ENCODE measurements at places on chromosomes 12 and 14. TPM values are rescaled to one million over a fixed set of nuclear protein-coding genes. Genes with fewer than 3 reads are reported as not detected.

USP44 gene
- 4.3 TPM for total RNA-seq

NEUROD4 gene
- not detected for total RNA-seq

DNA sequence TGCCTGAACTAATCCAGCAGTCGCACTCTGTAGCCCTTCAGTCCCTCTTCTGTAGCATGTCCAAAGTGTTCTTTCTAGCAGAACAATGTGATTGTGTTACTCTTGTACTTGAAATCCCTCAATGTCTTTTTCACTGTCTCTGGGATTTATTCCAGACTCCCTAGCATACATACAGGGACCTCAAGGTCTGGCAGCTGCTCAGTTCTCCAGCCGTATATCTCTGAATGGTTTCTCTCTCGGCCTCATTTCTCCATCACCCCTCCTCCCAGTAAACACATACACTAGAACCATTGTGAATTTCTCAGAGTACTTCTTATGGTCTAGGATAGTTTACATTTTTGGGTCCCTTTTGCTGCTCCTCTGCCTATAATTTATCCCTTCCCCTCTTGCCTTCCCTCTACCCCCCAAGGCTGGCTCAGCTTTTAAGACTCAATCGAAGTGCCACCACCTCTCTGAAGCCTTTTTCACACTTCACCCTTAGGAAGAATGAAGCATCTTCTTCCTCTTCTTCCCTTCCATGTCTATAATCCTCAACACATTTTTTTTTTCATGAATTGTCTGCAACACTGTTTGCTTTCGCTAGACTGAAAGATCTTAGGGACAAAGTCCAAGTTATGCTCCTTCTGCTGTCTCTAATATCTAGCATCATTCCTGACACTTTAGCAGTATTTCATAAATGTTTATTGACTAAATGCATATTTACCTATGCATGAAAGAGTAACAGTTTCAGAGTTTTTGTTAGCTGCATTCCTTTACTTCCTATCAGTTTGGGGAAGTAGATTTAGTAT is 446.1 kb downstream of the ZFP36L1 start:
- DNase-seq = no peak

DNA sequence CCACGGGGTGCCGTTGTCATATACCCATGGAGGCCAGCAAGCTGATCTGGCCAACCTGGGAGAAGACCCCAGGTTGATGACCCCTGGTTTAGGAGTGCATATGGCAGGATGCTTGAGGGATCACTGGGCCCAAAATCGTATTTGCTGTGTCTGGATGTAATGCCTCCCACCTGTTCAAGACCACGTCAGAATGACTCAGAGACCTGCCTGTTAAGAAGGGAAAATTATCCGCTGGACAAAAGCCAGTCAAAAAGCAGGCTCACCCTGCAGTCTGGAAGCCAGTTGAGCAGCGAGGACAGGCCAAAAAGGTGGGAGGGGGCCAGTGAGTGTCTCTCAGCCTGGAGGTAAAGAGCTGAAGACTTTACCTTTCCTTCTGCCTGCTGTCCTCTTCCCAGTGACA is 449.2 kb downstream of the DPF3 start:
- DNase-seq = no peak

- DNase-seq = no peak
Observed at GRCh38 chr14:54622192-54622958, 55.4 kb downstream of the SAMD4A start.

B3GNT4 gene
- not detected for total RNA-seq

PIK3C2G gene
- 0.19 TPM for total RNA-seq

DNA sequence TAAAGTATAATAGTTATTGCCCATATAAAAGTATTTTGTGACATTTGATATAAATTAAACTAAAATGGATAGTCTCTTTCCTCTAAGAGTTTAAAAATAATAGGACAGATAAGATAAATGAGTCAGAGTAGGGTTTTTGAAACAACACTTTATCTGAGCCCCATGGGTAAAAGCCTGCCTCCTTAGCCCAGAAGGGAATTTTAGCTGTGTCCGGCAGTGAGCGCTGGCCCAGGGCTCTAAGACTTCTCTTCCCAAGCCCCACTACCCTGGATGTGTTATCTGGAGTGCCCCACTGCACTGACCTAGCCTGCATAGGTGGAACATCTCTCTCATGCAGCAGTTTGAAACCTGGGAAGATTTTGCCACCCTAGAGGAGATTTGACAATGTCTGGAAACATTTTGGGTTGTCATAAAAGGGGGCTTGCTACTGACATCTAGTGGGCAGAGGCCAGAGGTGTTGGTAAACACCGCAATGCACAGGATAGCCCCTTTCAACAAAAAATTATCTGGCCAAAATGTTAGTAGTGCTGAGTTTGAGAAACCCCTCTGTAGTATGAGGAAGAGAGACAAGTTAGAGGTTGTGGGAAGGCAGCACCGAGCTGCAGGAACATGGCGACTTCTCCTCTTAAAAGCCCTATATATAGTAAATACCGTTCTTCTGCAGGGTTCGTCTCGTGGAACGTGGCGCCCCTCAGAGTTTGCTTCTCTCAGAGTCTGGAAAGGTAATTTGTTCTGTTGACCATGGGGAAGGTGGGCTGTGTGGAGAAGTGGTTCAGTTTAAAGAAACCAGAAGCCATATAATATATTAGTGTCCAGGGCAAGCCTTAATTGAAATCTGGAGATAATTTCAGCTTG is 29.3 kb upstream of the ATF1 start:
- DNase-seq = no peak

- no peak for DNase-seq
Observed at GRCh38 chr12:2247120-2247519, 194.3 kb downstream of the CACNA1C start.

CLEC4D gene
- not detected for total RNA-seq

GRCh38 chr14:96176275-96176674 is 28.4 kb upstream of the BDKRB2 start:
- no peak for DNase-seq

POTEM gene
- not detected for total RNA-seq

DNA sequence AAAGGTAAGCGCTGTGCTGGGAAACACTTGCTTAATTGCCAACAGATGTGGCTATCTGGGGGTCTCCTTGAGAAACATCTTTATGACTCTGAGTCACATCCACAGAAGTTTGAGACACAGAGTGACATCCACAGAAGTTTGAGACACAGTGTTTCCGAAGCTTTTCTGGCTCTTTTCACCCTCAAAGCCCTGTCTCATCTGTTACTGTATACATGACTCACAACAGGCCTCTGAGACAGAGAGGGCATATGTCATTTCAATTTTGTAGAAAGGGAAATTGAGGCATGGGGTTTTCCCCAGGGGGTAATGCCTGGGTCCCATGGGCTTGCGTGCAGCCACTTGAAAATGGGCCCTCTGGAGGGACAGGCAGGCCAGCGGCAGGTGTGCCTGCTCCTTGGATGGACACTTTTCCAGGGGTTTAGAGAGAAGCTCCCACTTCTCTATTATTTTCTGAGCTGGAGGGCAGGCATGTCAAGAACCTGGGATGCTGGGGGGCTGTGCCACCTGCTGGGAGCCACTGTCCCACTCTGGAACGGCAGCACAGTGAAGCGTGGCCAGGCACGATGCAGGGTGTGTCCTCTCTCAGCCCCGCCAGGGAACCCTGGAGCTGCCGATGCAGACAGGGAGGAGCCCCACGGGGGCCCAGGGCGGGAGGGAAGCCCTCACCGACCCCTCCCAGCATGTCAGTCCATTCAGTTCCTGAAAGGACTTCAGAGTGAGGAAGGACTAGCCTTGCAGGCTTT is 111.3 kb upstream of the FKBP4 start:
- no peak for DNase-seq

TSPAN8 gene
- 2.9 TPM for total RNA-seq

DNA sequence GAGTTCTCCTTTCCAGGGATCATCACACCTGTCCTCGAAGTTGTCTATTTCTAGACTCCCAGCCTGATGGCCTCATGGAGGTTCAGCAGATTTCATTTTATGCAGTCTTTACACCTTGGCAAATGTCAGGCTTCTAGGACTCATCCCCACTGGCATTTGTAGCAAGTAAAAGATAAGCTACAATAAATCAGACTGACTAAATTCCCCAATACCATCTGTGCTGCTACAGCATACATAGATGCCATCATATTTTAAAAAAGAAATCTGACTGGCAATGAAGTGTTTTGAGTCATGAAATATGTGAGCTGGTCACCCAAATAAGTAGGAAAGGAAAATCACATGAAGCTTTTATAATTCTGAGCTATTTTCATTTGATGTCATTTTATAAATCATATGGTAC is 55.3 kb downstream of the KCNC2 start:
- DNase-seq = no peak

CCDC38 gene
- not detected for total RNA-seq

ZDHHC22 gene
- total RNA-seq = not detected

DNA sequence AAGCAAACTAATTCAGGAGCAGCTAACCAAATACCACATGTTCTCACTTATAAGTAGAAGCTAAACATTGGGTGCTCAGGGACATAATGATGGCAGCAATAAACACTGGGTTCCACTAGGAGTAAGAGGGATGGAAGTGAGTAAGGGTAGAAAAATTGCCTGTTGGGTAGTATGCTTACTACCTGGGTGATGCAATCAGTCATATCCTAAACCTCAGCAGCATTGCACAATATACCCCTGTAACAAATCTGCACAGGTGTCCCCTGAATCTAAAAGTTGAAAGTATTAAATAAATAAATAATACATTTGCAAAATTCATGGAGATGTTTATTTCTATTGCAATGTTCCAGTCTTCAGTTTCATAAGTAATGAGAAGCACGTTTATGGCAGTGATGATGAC is 409.8 kb upstream of the FOXG1 start:
- DNase-seq = no peak

INSM2 gene
- total RNA-seq = 0.13 TPM

ITGA7 gene
- total RNA-seq = 172 TPM

GRCh38 chr12:123678981-123679380 is 8.1 kb downstream of the TCTN2 start:
- DNase-seq = no peak

GRCh38 chr14:96408608-96409007 is 16.7 kb downstream of the AK7 start:
- no peak for DNase-seq

CD4 gene
- 21.2 TPM for total RNA-seq

SYCP3 gene
- not detected for total RNA-seq

DNA sequence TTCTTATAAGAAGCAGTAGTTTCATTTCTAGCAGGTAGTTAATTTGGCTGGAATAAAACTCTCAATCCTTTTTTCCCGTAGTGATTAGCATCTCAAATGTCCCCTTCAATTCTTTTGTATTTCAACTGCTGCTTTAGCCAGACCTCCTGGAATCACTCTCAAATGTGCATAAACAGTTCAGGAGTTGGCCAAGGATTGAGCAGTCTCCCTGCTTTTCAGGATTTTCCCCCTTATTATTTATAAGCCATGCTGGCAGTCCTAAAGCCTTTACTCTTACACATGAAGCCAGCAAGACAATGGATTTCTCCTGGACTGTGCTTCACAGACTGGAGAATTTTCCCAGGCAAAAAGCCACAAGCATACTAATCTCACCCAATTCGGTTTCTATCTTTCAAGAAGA is 950.1 kb downstream of the VRK1 start:
- no peak for DNase-seq

GRCh38 chr14:53517270-53517960 is 364.3 kb upstream of the DDHD1 start:
- no peak for DNase-seq

DNA sequence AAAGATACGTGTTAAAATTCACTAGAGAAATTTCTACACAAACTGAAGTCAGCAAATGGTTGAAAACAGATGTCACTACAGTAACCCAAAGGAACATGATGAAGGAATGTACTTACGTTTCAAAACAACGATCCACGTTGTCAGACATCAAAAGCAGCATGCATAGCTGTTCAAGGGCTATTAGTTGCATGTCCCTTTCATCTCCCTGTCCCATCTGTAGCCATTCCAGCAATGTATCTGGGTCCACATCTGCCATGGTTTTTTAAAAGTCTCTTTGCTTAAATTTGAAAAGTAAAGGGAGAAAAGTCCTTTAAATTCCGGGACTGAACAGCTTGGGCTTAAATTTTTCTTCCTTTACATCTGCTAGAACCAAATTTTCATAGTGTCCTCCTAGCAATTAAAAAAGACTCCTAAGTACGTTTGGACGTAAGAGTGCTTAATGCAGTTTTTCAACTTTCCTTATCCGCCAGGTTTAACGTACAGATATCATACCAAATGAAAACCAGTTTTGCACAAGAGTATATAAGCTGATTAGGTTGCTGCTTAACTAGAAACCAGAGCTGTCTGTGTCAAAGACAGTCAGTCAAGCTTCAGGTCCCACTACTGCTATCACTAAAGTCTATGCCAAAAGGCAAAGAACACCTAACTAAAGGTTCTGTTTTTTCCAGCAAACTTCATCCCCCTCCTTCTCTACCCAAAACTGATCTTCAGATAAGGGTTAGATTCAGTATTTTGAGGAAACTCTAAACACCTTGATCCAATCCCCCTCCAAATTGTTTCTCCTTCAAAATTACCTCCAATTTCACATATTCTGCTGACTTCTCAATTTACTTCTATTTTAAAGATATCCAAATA is 1.7 kb downstream of the HECTD1 start:
- no peak for DNase-seq

DNA sequence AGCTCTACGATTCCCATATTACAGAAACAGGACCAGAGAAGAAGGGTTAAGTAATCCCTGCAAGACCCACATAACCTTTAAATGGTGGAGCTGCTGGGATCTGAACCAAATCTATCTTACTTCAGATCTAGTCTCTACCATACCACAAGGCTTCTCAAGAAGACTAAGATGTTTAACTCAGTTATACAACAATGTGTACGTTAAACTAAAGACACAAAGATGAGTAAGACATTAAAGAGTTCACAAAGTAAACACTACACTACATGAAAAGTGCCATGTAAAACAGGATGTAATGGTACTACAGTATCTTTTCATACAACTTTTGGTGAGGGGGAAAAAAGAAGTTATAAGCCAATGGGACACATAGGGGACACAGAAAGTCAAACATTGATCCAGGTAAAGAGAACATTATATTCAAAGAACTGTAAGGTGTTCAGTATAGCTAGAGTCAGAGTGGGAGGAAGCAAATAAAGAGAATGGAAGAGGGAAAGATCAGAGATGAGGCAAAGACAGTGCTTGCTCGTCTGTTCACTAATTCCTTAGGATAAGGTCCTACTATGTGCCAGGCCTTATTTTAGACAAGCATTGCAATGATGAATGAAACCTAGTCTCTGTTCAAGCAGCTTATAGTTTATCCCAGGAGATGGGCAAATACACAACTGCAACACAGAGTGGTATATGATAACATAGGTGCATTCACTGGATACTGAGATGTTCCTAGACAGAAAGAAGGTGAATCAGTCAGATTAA is 7.7 kb downstream of the TMED10 start:
- DNase-seq = no peak

GRCh38 chr12:109817627-109818231 is 15.5 kb downstream of the TRPV4 start:
- DNase-seq = no peak

DNA sequence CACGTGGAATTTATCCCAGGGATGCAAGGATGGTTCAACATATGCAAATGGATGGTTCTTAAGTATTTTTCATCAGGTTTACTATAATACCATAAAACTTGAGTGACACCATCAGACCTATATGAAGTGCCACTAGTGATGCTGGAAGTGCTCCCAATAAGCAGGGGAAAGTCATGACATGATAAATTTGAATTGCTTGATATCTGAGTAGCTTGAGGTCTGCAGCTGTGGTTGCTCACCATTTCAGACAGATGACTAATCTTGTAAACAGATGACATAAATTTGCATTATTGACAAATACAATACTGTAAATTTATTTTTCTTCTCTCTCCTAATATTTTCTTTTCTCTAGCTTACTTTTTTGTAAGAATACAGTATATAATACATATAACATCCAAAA is 13.7 kb upstream of the PRPF39 start:
- DNase-seq = no peak

AICDA gene
- total RNA-seq = not detected
